SHP77 treated with DMSO at 0.1 percent for 48 hours (cell line): ENCODE measurements at places on chromosomes 4 and X.

DNA sequence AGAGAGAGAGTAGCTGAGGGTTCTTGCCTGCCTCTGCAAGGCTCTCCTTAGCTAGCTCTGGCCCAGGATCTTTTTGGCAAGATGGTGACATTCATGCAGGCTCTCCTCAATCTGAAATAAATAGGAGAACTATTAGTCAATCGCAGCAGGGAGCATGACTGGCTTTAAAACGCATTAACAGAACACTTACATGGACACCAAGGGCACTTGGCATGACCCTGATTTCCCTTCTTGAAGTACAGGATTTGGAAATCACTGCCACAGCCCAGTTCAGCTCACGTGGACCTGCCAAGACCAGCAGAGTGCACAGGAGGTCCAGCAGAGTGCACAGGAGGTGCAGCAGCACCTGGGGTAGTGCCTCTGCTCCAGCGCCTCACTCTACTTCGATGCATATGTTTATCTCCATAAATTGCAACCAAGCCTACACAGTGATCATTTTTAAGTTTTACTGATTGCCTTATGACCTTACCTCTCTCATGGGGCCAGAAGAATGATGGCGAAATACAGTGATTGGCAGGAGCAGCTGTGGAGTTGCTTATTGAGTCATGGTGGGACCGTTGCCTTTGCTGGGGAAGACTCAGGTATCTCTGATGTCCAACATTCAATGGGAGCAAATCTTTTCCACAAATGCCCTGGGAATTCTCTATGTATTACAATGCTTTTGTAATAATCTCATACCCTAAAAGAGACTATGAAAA is 122.4 kb downstream of the SYNPO2 start:
- no peak for DNase-seq

- no peak for DNase-seq
These were observed 1303.7 kb upstream of the IGFBP7 start for GRCh38 chr4:58413849-58414248.

DNA sequence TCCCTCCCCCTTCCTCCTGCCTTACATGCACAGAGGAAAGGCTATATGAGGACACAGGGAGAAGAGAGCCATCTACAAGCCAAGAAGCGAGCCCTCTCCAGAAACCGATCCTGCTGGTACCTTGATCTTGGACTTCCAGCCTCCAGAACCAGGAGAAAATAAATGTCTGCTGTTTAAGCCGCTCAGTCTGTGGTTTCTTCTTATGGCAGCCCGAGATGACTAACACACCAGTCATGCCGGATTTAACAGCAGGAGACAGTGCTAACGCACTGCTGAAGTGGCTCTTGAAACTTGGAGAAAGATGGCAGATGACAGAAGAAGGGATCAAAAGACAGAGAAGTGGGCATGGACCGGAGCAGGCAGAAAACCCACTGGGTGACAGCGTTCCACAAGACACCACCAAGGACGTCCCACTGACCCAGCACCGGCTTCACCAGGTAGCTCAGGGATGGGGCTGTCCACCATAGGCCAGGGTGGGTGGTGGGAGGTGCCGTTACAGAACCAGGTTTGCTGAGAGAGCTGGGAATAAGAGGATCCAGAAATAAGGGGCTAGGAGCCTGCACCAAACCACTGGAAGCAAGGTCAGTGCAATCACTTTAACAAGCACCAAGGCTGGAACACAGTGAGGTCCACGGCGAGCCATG is 6.2 kb upstream of the MAN2B2 start:
- no peak for DNase-seq

- no peak for DNase-seq
These were observed 86.3 kb downstream of the ZNF827 start for GRCh38 chr4:145852256-145852839.

DNA sequence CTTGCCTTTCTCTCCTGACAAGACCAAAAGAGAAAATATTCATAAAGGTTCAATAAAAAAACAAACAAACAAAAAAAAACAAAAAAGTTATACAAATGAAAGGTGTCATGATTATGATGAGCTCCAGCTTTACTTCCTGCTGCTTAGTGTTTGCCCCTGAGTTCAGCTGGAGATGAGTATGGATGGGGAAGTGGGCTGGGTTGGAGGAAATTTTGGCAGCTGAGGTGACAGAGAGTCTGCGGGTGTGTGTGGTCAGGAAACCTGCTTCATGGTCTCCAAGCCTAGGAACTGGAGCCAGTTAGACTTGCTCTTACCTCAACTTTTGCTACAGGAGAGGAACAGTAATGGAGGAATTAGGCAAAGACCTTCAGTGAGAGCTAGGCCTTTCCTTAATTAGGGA is 4.3 kb upstream of the CYSLTR1 start:
- DNase-seq = no peak

DNA sequence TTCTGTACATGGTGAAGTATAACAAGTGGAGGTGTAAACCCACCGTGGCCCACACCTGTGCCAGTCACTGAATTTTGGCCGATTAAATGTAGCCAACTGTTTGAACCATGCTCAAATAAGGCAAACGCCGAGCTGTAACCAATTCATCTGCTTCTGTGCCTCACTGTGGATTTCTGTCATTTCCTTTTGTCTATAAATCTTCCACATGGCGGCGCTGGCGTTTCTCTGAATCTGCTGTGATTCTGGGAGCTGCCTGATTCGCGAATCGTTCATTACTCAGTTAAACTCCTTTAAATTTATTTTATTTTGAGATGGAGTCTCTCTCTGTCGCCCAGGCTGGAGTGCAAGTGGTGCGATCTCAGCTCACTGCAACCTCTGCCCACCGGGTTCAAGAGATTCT is 19.2 kb downstream of the SUPT20HL2 start:
- no peak for DNase-seq

GRCh38 chr4:151227172-151227571 is 49.8 kb upstream of the PRSS48 start:
- DNase-seq = no peak

DNA sequence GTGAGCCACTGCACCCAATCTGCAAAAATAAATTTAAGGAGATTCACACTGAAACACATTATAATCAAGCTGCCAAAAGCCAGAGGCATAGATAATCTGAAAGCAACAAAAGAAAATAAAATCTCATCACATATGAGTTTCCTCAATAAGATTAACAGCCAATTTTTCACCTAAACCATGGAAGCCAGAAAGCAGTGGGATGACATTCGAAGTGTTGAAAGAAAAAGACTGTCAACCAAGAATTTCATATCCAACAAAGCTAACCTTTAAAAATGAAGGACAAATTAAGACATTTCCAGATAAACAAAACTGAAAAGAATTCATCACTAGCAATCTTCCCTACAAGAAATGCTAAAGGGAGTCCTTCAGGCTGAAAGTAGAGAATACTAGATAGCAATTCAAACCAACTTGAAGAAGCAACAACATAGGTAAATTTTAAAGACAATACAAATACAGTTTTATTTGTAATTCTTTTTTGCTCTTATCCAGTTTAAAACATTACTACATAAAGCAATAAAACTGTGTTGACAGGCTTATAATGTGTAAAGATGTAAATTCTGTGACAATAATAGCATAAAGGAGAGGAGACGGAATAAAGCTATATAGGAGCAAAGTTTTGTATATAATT is 23.1 kb upstream of the KLHL8 start:
- DNase-seq = no peak
